Stimulated activated CD8-positive, alpha-beta memory T cell treated with anti-CD3 and anti-CD28 coated beads, Interleukin-7, amount 100 ng/mL, for 4 hours (primary cell): ENCODE measurements at places on chromosomes 3 and 15.

DNA sequence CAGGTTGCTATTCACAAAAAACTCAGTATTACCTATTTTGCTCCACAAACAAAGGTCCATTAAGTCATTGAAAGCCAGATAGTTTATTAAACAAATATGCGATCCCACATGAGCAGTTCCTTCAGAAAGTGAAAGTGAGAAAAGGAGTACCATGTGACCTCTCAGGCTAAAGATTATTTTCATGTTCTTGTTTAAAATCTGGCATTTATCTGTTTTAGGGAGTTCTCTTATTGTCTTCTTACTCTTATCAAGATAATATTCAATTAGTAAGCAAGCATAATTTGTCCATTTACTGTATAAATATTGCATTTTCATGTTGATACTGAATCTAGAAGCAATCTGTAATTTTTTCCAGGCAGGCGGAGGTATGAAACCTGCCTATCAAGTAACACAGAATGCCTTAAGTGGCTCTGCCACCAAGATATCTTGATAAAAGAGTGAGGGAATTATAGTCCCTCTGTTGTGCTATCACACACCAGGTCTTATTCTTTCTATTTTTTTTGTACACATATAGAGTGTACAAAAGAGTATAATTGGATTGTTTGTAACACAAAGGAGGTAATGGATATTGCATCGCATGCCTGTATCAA, 20.1 kb upstream of the PLSCR5 start:
- DNase-seq = no peak

DNA sequence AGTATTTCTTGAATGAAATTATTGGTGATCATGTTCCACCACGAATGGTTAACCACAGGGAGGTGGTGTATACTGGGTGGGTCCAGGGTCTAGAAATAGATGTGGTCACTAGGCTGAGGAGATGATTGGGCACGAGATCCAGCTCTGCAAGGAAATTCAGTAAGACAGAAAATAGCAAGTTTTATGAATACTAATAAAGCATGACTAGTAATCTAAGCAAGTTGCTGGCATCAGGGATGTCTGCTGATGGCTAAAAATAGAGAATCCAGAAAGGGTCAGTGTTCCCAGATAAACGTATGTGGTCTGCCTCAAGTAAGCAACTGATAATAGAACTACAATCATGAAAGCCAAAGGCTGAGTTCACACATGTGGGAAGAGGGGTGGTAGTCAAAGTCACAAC, 108.3 kb upstream of the FRMD4B start:
- no peak for DNase-seq

GRCh38 chr3:49346797-49347251, 7.0 kb upstream of the USP4 start:
- DNase-seq = no peak

GRCh38 chr3:67662733-67663132, 8.3 kb upstream of the SUCLG2 start:
- DNase-seq = no peak

DNA sequence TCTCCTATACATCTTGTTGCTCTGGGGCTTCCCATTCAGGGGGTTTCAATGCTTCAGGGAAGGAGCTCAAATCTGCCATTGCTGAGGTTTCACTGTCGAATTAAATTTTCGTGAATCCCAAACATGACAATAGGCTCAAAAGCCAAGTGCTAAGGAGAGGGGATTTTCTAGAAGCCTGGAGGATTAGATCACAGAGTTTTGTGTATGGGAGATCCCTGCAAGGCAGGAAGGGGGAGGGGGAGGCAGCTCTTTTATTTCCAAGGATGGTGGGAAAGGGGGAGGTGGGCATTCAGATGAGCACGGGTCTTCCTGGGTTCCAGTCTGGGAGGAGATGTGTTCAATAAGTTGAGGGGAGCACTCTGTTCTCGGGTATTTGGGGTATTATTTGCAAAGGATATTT, 69.9 kb upstream of the DLG1 start:
- no peak for DNase-seq

GRCh38 chr3:76958274-76958673, 81.6 kb upstream of the ROBO2 start:
- DNase-seq = no peak

- DNase-seq = no peak
These were observed 56.9 kb downstream of the ARRDC4 start for GRCh38 chr15:98017150-98017964.
